ENCODE measurements at places on chromosomes 2 and 18.
A peak's percentile ranks its signal among the peaks of the same experiment; 100 is the strongest.

GRCh38 chr2:119407430-119408220 is 24.0 kb upstream of the TMEM37 start:
- peak; percentile 42 for DNase-seq

- DNase-seq, result peak; percentile 86
Observed at GRCh38 chr2:174341293-174341994, 6.7 kb downstream of the SP9 start.

DNA sequence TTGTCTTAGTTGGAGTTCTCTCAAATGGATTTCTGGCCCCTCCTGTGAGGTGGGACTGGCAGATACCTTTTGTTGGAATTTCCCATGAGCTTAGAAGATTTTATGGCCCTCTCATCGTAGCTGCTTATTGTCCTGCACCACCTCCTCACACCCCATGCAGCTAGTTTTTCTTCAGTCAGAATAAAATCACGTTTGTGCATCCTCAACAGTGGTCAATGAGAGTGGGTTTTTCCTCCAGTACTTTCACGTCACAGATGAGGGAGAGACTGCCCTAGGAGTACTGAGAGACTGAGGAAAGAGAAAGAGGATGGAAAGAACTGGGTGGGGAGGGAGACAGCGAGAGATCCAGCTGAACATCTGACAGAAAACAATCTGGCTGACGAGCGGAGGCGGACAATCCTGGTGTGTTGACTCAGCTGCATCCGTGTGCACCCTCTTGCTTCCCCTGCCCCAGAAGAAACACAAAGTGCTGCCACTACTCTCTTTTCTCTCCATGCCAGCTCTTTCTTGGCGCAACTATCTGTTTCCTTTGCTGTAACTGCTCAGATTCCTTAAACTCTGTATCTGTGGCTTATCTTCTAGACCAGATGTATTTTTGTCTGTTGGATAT is 7.4 kb downstream of the RAPGEF4 start:
- DNase-seq, result no peak

- DNase-seq, result no peak
Observed at GRCh38 chr2:230323385-230324106, 3.4 kb upstream of the SP140L start.

GRCh38 chr2:82478641-82479040 is 1980.4 kb downstream of the SUCLG1 start:
- no peak for DNase-seq

DNA sequence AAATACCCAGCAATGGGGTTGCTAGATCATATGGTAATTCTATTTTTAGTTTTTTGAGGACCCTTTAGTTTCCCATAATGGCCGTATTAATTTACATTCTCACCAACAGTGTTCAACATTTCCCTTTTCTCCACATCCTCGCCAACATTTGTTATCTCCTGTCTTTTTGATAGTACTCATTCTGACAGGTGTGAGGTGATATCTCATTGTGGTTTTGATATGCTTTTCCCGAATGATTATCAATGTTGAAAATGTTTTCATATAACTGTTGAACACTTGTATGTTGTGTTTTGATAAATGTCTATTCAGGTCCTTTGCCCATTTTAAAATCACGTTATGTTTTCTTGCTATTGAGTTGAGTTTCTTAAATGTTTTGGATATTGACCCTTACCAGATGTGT is 5.8 kb upstream of the RIF1 start:
- no peak for DNase-seq

DNA sequence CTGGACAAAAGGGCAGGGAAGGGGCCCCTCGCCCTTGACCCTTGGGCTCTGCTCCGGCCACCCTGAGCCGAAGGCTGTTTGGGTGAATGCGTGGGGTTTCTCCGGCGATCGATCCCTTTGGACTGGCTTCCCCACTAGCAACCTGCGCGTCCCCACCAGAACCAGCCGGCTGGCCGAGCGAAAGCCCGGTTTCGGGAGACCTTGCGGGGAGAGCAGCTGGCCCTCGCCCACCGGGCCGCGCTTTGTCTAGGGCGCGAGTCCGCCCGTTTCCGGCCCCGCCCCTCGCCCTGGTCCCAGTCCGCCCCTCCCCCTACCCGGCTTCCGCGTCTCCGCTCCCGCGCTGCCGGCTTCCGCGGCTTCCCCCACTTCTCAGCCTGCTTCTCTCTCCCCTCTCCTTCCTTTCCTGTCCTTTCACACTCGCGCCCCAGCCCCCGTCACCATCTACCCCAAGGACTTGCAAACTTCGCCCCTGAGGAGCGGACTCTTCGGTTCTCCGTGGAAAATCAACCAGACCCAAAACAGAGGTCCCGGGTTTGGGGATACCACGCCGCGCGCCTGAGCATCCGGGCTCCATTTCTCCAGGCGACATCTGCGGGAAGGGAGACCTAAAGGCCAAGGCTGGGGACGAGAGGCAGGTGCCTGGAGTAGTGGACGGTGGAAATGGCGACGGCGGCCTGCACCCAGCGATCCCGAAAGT is 48.0 kb upstream of the ATP6V1B1 start:
- no peak for DNase-seq

DNA sequence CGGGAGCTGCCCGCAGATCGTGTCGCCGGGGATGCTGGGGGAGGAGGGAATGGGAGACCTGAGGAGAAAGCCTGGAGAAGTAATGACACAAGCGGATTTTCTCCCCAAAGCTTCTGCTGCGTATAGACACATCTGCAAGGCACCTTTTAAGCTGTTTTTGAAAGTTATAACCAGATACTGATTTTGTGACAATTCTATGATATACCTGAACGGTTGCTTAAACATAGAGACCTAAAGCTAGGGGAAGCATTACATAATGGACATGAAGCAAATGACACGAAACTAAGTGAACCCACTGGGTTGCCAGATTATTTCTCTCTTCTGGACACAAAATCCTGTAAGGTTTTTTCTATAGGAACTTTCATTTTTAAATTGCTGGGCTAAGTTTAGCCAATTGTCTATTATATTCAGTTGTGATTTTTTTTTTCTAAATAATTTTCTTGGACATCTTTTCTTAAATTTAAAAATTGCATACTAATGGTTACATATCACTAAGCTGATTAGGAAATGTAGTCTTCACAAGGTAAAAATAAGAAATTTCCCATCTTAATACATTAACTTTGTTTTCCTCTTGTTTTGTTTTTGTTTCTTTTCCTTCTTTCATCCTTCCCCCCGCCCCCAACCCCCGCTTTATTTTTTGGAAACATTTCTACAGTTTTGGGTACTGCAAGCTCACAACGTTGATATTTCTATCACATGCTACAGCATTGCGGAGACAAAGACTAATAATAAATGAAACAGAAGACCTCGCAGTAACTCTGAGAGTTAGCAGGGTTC is 1.3 kb downstream of the OSBPL6 start:
- DNase-seq, result no peak

- peak; percentile 60 for DNase-seq
Observed at GRCh38 chr2:162221064-162221463, 22.2 kb downstream of the FAP start.

DNA sequence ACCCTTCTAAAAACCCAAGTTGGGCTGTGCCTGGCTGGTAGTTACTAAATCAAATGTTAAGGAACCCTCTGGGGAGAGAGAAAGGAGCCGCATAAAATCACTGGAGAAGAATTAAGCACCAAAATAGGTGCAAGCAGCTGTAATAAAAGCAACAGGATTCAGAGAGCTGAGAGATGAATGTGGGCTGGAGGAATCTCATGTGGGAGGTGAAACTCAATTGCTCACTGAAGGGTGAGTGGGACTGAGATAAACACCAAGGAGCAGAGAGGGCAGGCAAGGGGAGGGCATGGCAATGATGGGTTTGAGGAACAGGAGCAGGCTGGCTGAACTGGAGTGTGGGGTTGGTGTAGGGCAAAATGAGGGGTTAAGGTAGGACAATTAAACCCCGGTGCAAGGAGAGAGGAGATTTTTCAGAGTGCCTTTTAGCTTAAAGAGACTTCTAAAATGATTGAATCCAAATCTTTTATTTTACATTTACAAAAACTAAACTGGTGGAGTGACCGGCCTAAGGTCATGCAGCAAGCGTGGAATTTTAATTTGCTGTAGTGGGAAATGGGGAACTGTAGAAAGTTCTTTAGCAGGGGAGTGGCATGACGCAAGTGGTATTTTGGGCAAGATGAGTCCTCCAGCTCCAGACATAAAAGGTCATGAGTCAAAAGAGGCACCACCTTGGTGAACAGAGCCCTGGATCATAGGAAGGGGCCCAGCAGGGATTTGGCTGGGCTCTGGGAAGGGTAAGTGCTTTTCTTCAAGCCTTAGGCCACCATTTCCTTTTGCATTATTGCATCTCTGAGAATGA is 10.5 kb downstream of the PLB1 start:
- DNase-seq, result no peak

DNA sequence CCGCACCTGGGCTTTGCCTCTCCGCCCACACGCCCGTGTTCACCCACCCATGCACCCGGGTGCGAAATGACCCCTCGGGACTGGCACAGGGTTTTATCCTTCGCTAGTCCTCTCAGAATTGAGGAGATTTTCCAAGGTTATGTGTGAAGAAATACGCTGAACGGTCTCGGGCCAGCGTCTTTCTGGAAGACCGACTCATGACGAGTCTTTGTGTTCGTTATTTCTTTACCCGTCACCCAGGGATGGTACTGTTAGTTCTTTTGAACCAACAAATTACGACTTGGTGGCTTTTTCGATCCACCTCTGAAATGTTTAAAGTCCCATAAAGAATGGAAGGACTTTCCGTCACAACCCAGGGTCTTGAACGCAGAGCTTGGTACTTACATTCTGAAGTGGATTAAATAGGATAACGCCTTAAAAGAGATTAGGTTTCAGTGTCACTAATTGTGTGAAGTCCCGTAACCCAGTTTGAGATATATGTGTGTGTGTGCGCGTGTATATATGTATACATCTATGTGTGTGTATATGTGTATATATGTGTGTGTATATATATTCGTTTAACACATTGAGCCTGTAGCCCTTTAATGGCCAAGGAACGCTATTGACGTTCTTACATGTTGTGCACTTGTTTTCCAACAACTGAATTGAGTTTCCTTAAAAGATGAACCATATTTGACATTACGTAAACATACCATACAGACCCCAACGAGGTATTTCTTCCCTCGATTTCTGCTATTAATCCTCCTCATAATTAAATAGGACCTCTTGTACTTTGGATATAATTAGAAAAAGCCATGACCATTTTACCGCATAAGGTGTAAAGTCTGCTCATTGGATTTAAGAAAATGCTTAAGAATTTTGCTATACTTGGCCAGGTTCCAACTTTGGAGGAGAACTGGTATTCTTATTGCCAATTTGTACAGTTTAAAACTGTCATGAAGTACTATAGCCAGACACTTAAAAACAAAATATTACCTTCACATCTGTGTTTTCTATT is 889 bp downstream of the ZC3H15 start:
- DNase-seq, result no peak

DNA sequence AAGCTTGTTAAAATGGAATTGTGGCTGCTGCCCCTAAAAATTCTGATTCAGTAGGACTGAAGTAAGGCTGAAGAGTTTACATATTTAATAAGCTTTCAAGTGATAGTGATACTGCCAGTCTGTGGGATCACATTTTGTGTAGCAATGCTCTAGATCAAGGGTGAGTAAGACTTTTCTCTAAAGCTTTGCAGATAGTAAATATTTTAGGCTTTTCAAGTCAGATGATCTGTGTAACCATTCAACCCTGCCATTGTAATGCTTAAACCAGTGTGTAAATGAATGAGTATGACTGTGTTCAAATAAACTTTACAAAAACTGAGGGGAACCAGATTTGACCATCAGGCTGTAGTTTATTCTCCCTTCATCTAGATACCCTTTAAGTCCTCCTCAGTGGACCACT is 92.7 kb downstream of the PIK3C3 start:
- DNase-seq, result no peak

GRCh38 chr2:54287532-54287931 is 31.5 kb upstream of the TSPYL6 start:
- no peak for DNase-seq

GRCh38 chr18:28045176-28045810 is 131.6 kb downstream of the CDH2 start:
- DNase-seq, result no peak

DNA sequence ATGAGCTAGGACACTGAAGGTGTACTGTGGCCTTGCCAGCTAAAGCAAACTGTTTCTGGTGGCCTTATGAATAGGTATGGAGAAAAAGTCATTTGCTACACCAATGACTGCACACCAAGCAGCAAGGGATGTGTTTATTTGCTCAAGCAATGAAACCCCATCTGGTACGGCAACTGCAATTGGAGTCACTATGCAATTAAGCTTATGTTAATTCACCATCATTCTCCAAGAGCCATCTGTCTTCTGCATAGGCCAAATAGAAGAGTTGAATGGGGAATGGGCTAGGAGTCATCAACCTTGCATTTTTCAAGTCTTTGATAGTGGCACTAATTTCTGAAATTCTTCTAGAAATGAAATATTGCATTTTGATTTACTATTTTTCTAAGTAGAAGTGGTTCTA is 372.0 kb downstream of the KCNJ3 start:
- DNase-seq, result no peak

GRCh38 chr2:74762789-74763188 is 71.1 kb upstream of the HK2 start:
- DNase-seq, result no peak

DNA sequence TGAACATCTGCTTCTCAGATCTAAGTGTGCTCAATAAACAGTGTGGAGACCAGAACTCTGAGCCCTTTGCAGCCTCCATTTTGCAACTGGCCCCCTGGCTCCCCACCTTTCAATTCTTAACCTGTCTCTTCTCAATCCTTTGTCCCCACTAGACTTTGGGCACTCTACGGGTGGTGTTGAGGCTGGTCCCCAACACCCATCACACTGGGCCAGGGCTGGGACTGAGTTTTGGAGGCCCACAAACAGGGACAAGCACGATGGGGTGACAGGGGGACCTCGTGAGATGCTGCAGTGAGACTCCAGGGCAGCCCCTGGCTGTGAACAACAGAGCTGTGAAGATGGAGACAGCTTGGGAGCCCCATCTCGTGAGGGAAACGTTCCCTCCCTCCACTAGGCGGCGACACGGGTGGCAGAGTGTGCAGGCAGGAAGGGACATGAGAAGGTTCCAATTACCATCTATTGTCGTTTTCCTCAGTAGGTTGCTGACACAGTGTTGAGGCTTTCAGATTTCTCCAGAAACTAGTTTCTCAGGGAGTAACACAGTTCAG is 1.2 kb downstream of the ANKMY1 start:
- no peak for DNase-seq

DNA sequence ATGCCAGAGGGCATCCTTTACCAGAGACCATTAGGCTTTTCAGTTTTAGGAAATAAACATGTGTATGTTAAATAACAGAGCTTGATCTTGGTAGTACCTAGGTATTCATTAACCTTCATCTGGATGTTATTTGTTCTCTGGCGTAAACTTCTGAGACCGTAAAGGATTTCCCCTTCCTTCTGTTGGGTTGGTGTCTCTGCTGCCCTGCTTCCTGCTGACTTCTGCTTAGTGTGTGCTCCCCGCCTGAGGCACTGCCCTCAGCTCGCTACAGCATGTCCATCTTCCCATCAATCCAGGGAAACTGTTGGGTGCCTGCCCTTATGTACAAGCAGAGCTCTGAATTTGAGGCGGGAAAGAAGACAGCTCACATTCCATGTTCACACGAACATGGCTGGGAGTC is 177.9 kb downstream of the TPGS2 start:
- no peak for DNase-seq

DNA sequence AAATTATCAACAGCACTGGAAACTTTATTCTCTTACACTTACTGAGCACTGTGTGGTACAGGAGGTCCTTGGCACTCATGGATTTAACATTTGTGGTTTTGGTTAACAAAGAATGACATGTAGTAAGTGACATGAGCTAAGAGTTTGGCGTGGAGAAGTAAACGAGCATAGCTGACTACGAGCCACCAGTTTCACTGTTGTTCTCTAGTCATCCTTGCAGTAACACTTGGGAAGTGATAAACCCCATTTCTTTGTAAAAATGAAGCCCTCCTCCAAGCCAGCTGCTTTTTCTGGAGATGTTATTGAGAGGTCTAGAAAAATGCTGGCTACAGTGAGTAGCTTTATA is 32.7 kb downstream of the QPCT start:
- DNase-seq, result no peak

Measured in posterior cingulate gyrus (tissue), 11 donors.